ENCODE measurements at places on chromosomes 5 and 9.

DNA sequence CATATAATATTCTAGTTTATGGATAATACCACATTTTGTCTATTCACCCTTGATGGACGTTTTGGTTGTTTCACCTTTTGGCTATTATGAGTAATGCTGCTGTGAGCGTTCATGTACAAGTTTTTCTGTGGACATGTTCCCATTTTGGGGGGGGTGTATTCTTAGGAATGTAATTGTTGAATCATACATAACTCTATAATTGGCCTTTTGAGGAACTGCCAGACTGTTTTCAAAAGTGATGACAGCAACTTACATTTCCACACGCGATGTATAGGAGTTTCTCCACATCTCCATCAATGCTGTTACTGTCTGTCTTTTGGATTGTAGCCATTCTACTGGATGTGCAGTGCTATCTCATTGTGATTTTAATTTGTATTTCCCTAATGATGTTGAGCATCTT is 69.8 kb downstream of the SLC46A2 start:
- DNase-seq, result no peak

- DNase-seq, result no peak
Measured at GRCh38 chr5:68440651-68441050, 225.1 kb downstream of the PIK3R1 start.

DNA sequence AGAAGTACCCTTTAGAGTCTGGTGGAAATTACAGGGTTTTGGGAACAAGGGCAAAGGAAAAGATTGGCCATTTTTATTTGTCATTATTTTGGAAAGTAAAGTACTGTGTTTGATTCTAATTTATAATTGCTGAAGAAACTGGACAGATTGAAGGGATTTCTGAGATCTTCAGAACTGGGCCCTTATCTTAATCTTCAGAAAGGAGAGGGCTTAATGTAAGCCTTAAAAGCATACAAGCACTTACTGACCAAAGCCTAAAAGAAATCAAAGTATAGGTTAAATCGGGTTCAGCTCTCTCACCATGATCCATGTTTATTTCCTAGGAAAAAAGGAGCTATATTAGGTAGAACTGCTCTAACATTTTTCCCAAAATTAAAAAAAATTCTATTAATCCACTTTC is 35.6 kb downstream of the ERAP1 start:
- DNase-seq, result no peak

DNA sequence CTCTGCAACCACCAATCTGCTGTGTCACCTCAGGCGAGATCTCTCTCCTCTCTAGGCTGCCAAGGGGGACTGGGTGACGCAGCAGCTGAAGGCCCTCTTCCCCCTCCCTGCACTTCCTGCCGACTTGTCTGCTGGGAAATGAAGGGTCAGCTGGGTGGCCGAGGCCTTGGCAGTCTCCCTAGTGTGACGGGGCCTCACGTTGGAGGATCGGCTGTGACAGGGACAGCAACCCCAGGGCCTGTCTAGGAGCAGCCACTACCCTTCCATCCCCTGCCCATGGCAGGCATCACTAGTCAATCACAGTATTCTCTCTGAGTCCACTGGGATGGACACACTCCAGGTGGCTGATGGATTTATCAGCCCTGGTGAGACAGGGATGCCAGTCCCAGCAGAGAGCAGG is 107.3 kb upstream of the SARDH start:
- DNase-seq, result no peak

GRCh38 chr5:32711362-32711680 is 200 bp downstream of the NPR3 start:
- no peak for DNase-seq

DNA sequence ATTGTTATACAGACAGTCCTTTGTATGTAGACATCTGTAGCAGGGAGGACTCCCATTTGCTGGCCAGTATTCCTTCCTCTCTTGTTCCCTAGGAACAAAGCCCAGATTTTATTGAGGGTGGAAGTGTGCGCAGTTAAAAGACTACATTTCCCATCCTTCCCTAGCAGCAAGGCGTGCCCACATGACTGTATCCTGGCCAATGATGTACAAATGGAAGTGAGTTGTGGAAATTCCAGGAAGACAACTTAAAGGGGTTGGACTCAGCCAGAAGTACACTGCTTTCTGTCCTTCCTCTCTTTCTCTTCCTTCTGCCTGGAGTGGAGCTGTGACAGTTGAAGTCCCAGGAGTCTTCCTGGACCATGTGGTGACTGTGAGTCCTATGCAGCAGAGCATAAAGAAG is 89.0 kb downstream of the HRH2 start:
- no peak for DNase-seq

- DNase-seq, result no peak
Measured at GRCh38 chr5:111135946-111136345, 43.8 kb downstream of the WDR36 start.

GRCh38 chr5:172031894-172032461 is 25.5 kb upstream of the FBXW11 start:
- no peak for DNase-seq

DNA sequence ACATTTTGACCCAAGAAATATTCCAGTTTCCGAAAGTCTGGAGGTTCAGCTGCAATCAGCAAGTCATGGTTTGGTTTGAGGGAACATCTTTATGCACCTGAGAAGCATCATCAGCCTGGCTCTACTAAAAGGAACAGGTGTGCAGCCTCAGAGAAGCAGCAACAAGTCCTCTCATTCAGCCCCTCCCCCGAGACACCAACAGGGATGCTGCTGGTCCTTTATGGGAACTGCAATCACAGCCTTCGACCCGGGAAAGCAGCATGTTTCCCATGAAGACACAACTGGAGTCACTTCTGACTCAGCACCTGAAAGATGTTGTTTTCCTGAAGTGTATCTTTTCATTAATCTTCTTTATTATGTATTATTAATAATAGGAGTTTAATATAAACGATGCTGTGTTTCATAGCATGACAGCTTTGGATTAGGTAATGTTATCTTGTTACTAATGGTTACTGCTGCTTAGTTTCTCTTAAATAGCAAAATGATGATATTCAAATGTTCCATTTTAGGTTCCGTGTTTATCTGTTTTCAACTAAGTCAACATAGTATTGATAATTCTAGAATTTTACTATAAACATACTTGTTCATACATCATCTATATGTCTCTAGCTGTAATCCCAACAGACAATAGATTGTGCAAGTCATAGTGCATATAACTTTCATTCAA is 15.6 kb upstream of the NREP start:
- no peak for DNase-seq

DNA sequence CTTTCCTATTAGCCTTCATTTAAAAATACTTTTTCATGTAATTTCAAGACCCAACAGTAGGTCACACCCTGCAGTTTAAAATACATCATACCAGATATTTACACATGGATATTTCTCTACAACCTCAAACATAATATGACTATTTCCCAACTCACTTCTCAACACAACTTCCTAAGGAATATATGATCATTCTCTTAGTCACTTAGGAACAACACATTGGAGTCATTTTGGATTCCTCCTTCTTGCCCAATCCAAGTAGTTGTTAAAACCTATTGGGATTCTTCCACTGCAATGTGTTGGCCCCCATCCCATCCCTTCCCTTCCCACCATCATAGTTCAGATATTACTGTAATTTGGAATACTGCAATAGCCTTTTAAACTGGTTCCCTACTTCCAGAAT is 145.5 kb downstream of the DCP2 start:
- DNase-seq, result no peak

DNA sequence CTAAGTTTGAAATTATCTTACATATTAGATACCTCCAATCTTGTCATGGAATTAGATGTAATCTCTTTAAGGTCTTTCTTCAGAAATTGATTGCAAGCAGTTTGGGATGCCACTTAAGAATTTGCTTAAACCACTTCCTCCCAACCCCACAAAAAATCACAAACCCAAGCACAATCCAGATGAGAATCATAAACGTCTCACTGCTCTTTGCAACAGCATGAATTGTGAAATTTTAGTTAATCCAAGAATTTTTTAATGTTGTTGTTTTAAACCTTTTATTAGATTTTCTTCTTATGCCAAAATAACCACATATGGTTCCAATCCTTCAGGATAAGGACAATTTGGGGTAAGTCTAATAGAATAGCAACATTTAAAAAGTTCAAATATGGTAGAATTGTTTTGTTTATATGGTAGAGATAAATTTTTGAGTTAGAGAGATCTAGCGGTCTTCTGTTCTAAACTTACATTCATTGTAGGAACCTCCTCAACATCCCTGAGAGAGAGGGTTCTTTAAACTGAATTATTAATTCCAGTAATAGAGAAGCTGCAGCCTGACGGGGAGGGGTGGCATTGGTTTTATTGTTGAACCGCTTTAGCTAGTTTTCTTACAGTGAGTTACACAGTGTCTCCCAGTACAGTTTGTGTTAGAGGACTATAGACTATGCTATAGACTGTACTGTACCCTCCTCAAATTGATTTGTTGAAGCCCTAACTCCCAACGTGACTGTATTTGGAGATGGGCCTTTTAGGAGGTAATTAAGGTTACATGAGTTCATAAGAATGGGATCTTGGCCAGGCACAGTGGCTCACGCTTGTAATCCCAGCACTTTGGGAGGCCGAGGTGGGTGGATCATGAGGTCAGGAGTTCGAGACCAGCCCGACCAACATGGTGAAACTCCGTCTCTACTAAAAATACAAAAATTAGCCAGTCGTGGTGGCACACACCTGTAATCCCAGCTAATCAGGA is 24.8 kb upstream of the IL6ST start:
- DNase-seq, result no peak

DNA sequence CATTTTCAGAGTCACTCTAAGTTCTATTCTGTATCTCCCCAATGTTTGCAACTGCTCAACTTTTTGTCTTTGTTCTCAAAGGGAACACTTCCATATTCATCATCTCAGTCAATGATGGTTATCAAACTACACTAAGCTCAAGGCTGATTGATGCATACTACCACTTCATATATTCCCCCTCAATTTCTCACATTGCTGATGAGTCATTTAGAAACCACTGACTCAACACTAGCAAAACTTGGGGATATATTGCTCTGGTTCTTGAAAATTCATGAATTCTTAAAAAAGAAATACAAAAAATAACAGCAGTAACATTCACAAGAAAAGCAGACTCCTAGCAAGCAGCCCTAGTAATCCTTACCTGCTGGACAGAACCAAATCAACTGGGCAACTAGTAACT is 52.2 kb downstream of the ABHD17B start:
- DNase-seq, result no peak

- no peak for DNase-seq
Measured at GRCh38 chr5:55306641-55307382, 682 bp downstream of the DHX29 start.

DNA sequence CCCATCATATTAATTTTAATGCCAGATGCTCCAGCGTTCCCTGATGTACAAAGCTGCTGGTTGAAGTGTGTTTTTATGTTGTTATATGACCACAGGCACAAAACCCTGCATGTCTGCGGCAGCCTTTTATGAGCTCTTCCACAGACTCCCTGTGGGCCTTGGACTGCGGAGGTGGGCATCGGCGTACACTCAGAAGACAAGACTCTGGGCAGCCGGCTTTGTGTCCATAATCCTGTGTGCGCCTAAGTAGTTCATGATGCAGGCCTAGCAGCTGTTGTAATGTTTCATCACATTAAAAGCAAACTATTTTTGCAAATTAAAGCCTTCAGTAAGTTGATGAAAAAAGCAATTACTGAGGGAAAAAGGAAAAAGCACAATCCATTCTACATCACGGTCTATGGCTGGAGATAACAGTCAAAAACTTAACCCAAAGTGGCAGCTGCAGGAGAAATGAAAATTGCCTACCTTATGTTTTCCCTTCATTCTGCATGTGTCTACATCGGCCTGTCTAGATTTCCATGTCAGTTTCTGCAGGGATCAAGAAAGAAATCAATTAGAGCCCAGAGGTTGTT is 78.8 kb downstream of the SEMA6A start:
- DNase-seq, result no peak

DNA sequence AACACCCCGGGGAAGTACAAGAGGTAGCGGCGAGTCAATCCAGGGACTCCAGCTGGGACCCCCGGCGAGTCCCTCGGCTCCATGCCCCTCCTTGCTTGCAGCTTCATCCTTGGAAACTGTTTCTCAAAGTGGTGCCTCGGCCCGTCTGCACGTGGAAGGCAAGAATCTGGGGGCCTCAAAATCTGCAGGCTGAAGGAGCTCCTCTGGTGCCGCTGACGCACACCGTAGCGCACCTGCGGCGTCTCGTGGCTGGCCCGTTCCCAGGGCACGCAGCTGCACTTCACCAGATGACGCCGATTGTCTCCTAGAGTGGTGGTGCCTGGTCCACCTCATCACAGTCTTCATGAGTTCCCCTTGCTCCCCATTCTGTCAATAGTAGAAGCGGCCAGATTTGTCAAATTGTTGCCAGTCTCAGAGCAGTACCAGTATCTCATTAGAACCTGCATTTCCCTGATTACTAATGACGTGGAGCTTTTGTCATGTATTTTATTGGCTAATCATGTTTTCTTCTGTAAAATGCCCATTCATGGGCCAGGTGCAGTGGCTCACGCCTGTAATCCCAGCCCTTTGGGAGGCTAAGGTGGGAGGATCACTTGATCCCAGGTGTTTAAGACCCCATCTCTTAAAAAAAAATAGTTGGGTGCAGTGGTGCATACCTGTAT is 38.6 kb downstream of the GTF3C4 start:
- DNase-seq, result no peak
